M059J (cell line): ENCODE measurements at places on chromosomes 3 and 15.

DNA sequence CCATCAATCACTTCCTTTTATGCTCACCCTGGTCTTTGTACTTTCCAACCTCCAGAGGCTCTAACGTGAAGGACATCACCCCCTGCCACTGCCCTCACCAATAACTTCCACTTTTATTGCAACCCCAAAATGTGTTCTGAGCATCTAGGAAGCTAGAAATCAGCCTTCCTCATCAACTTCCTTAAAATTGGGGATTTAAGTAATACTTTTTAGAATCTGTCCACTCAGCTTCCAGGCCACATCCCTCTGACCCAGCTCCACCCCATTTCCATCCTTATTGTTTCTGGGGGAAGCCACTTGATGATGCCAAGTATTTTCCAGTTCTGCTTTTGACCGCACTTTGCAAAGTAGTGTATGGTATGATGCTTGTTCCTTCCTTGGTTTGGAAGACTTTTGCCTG lies 73.5 kb upstream of the XCR1 start:
- DNase-seq: no peak

- peak; percentile 38 for DNase-seq
Observed at GRCh38 chr3:54067055-54067698, 55.2 kb upstream of the CACNA2D3 start.

- peak; percentile 77 for DNase-seq
Observed at GRCh38 chr3:126216416-126216815, 36.0 kb upstream of the ALDH1L1 start.

DNA sequence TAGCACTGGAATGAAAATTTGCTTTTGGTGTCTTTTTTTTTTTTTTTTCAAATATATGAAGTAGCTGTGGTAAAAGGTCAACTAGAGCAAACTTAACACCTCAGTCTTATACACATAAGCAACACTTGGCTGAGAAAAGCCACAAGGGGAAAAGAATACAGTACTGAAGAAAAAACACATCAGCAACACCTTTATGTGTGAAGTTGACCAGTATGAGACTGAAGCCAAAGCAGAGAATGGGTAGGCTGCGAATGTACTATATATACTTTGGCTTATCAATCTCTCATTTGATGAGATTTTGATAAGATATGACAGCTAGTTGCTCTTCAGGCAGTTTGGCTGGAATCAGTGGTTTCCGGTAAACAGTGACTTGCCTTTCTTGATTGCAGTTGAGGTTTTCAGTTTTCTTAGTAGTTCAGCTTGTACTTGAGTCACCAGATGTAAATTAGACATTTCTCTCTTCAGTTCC lies 22.0 kb upstream of the ZCWPW2 start:
- peak; percentile 26 for DNase-seq

GRCh38 chr3:2536575-2536974 lies 437.9 kb downstream of the CNTN4 start:
- DNase-seq: no peak

GRCh38 chr3:50388016-50388719 lies 28.8 kb upstream of the TMEM115 start:
- no peak for DNase-seq

DNA sequence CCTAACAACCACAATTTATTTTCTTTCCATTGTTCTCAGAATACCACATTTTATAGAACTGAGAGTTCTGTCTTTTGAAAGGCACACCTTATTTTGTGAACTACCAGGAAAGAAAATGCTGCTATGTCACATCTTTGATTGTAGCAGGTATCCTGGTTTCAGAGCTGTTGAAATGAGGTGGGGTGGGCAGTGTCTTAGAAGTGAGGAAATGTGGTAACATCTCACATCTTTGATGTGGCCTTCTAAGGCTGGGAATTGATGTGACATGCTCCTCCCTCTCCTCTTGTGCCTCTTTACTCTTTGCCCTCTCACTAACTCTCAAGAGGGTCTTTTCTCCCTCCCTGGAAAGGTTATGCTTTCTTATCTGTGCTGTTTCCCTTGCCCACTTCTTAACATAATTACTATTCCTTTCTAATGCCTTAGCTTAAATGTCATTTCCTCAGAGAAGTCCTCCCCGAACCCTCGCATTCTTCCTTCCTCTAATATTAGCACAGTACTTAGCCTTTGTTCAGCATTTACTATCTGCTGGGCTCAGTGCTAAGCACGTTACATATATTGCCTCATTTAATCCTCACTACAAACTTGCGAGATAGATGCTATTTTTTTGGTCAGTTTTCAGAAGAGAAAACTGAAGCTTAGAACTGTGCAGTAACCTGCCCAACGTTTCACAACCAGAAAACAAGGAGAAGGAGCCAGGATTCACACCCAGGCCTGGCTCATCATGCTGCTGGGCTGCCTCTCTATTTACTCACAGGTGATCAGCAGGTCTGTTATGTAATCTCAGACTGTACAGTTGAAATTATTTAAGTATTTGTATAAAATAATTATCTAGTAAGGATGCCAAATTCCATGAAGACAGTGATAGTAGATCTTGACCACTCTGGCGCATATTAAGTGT lies 24.0 kb upstream of the SPTSSB start:
- DNase-seq: no peak

DNA sequence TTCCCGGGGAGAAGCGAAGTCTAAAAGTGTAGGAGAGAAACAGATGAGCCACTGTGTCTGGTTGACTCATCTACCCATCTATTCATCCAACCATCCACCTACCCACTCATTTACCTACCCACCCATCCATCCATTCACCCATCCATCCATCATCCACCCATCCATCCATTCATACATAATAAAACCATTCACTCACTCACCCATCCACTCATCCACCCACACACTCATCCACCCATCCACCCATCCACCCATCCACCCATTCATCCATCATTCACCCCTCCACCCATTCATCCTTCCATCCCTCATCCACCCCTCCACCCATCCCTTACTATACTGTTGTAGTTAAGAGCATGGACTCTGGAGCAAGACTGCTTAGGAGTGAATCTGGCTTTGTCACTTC lies 136.4 kb upstream of the ATP2B2 start:
- no peak for DNase-seq

DNA sequence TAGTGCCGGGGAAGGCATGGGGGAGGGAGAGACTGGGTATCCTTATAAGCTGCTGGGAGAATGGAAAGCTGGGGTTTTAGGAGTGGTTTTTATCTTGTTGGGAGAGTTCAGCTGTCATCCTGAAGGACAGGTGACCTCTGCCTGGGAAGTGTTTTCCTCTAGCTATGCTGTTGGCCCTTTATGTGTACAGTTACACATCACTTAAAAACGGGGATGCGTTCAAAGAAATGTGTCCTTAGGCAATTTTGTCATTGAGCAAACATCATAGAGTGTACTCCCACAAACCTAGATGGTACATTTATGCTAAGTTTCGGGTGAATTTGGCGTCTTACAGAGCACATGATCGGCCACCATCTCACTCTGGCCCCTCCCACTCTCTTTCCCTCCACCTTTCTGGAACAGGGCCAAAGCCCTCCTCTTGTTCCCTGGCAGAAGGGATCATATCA lies 164.3 kb upstream of the NUDT16 start:
- DNase-seq: peak; percentile 84

- DNase-seq: peak; percentile 48
Observed at GRCh38 chr3:168248383-168249204, 152.9 kb upstream of the GOLIM4 start.

DNA sequence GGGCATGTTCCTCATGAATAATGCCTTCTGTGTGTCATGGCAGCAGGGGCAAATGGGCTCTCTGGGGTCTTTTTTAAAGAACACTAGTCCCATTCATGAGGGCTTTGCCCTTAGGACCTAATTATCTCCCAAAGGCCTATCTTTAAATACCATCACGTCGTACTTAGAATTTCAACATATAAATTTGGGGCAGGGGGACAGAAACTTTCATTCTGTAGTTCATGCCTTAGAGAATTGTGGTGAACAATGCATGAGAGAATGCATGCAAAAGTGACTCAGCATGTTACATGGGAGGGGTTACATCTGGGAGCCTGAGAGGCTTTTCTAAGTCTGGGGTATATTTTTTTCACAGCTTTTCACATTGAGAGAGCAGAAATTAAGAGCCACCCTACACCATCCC lies 208.5 kb upstream of the ROPN1 start:
- DNase-seq: peak; percentile 47

DNA sequence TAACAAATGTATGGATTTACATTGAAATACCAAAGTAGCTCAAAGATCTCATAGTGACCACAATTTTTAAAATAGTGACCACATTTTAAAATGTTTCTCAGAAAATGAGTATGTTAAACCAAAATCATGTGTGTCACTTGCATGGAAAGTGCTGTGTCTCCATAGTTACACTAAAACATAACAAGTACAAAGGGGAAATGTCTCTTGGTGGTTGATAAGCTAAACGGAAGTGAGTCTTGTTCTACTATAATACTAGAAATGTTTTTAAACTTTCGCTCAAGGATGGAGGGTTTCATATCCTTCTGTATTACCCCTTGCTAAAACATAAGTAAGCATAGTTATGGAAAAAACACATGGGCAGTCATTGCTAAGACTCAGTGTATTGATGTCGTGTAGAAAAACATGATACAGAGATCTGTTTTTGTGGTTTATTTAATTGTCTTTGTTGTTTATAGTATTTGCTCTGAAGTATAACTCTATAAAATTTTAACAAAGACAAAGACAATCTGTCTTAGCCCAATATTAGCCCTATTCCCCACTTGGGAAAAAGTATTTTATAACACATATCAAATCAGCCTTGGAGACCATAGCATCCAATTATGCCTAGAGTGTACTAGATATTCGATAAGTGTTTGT lies 27.0 kb upstream of the DENND4A start:
- peak; percentile 37 for DNase-seq

DNA sequence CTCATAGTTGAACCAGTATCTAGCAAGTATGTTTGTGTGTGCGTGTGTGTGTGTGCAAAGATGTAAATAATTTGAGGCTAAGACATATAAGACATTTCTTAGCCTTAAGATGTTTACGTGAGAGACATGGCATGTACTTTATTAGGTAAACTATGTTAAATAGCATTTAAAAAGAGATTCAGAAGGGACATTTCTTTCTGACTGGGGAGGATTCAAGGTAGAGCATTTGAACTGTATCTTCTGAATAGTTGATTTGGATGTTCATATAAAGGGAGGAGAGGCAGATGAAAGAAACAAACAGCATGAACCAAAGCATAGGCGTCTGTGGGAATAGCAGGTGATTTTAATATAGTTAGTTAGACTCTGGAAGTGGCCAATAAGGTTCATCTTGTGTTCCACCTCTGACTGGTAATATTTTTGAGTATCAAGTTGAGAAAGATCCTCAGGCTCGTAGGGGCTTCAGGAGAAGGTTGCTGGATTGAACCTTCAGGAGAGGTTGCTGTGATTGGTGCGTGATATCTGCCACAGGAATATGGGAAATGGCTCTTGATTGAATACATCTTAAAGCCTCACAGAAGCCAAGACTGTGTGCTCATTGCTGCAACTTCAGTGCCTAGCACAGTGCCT lies 12.6 kb downstream of the NFKBIZ start:
- peak; percentile 34 for DNase-seq

DNA sequence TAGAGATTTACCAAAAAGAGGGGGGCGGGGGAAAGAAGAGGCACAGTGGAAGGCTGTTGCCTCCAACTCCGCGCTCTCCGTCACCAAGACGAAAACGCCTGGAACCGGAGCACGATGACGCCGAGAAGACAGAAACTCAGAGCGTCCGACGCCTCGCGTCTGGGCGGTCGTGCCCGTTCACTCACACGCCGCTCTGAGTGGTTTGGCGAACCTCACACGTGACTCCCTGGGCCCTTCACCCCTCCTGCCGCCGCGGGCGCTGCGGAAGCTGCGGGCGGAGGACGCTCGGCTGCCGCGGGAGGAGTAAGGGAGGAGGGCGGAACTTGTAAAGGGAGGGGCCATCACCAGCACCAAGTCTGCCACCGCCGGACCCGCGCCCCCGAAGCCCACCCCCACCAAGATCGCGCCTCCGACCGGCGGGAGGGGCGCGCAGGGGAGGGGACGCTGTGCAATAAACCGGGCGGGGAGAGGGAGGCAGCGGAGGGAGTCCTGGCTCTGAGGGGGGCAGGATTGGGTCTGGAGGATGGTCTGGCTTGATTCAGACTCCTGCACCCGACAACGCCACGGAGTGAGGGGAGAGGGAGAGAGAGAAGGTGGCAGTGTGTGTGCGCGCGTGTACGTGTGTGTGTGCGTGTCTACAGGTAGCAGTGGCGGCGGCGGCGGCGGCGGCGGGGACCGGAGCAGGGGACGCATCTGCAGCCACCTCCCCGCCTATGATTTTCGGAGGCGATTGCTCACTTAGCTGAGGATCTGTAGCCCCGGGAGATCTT lies 1.9 kb upstream of the NLGN1 start:
- DNase-seq: peak; percentile 94

- DNase-seq: no peak
Observed at GRCh38 chr3:109353057-109353456, 15.7 kb upstream of the DPPA4 start.
